ENCODE measurements at places on chromosomes 7 and 10. TPM values are rescaled to one million over a fixed set of nuclear protein-coding genes. Genes with fewer than 3 reads are reported as not detected.

DNA sequence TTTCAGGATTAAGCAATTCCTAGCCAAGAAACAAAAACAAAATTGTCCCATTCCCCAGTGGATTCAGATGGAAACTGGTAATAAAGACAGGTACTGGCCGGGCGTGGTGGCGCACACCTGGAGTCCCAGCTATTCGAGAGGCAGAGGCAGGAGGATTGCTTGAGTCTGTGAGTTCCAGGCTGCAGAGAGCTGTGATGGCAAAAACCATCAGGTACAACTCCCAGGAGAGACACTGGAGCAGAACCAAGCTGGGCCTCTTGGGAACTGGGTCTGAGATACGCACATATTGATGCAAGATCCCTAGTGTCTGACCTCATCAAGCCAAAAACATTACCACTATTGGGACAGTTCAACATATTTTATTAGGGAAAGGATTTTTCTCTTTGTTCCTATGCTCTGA lies 84.0 kb upstream of the ANLN start:
- no peak for DNase-seq

GRCh38 chr7:45576249-45576929 lies 2.2 kb downstream of the ADCY1 start:
- no peak for DNase-seq

- DNase-seq: no peak
Observed at GRCh38 chr10:133110609-133111275, 23.0 kb downstream of the ADGRA1 start.

DNA sequence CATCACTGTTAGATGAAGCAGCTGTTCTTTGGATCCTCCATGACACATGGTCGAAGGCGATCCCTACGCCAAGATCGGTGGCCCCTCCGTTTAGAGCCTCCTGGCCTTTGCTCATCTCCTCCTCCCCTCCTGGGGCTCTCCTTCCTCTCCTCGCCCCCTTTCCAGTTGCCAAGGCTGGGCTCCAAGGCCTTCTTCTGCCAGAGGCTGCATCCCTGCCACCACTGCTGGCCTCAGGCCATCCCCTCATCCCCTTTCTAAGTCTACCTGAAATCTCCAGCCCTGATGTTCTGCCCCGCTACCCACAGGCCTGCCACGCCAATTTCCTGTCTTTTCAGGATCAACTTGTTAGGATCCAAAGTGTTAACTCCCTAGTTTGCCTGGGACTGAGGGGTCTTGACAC lies 265.1 kb upstream of the ZMIZ1 start:
- DNase-seq: no peak

GRCh38 chr7:114548081-114548980 lies 133.7 kb downstream of the FOXP2 start:
- DNase-seq: no peak

DNA sequence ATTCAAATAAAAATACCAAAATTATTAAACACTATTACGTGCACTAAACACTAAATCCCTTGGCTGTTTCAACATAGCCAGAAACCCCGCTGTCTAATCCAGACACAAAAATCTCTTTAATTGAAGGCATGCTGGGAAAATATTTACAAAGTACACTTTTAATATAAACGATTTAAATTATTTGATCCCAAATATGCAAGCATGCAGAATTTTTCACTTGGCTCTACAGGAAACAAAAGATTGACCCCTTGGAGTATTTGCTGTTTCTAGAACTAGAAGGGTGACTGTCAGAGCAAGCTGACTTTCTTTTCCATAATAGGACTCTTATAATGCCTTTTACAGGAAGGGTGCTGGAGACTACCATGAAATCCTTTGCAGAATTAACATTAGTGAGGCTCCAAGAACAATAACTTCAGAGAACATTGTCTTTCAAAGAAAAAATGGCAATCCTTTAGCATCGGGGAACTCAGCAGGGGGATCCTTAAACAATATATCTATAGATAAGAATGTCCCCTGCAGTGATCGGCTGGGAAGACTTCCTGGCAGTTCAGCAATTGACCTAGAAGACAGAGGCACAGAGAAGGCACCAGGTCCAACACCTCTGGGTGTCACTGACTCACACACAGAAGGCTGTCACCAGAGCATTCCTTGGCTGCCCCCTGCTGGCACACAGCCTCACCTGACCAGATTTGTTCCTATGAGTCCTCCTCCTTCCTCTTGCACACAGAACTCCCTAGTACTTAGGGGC lies 55.8 kb upstream of the MRLN start:
- DNase-seq: peak; percentile 72

- DNase-seq: no peak
Observed at GRCh38 chr7:26372249-26372648, 80.6 kb downstream of the SNX10 start.

- no peak for DNase-seq
Observed at GRCh38 chr10:17504547-17505245, 50.3 kb upstream of the ST8SIA6 start.

DNA sequence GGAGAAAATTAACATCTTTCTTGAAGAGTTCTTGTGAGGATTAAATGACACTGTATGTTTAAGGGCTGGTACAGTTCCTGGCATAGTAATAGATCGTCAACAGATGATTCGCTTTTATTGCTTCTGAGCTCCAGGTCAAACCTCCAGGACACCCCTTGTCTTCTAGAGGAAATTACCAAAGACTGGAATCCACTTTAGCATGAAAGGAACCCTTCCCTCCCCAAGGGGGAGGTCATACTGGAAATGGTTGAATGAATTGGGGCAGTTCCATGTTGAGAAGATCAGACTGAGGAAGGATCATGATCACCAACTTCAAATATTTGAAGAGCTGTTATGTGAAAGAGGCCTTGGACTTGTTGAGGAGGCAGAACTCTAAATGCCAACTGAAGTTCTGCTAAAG lies 8.9 kb downstream of the NFE2L3 start:
- DNase-seq: no peak

GRCh38 chr7:112212571-112212970 lies 6.1 kb downstream of the ZNF277 start:
- DNase-seq: no peak

Gene C10orf143
- 0.26 TPM for total RNA-seq

Gene NRG3
- not detected for total RNA-seq

Gene ZNF786
- total RNA-seq: 8.4 TPM

Gene CADPS2
- 2.0 TPM for total RNA-seq
